ENCODE measurements at places on chromosomes 6 and 20.

DNA sequence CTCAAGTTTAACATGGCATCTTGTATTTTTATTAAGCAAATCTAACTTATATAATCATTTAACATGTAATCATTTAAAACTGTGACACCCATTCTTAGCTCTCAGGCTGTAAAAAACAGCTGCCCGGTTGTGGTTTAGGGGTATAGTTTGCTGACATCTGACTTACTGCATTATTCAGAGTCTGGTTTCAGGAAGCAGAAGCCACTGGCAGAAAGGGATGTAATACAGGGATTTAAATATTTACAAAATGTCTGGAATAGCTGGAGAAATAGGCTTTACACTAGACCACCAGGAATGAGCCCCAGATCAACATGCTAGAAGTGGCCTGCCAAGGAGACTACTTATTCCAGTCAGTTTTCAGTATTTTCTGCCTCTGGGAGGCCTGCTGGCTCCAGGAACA, 421.1 kb downstream of the CD109 start:
- no peak for DNase-seq

DNA sequence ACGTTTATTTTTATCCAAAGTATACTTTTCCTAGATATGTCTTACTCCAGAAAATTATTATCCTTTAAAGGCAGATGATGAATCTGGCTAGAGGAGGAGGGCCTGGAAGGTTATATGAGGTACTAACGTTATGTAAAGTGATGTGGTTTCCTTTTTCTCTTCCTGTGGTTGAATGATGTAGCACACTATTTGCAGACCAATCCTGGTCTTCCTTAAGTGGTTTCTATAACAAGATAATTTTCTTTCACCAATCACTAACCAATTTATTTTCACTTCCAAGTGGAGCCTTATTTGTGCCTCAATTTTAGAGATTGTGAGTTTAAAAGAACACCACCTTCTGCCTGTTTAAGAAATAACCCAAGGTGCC, 154.6 kb upstream of the SOX4 start:
- DNase-seq = no peak

DNA sequence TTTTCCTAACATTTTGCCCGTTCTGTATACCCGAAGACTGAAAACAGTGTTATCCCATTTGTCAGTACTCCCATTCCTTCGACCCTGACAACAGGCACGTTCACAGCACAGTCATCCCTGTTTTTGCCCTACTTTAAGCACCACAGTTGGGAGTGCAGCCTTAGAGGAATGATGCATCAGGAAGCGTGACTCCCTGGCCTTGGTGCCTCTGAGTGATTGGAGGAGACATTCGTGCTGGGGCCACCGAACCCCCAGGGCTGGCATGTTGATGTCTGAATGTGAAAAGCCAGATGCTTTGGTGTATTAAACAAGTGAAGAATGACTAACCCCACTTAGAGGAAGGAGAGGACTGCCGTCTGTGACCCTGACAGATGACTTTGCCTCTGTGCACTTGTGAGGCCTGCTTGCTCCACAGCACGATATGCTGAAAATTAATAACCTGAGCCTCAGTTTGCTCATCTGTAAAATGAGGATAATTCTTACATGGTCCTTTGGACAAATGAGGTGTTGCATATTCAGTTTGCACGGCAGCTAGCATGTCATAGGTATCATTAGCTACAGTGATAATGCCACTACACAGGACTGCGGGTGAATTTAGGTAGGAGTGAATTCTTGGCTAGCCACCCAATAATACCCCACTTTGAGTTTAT, 36.0 kb downstream of the STK35 start:
- DNase-seq = no peak

DNA sequence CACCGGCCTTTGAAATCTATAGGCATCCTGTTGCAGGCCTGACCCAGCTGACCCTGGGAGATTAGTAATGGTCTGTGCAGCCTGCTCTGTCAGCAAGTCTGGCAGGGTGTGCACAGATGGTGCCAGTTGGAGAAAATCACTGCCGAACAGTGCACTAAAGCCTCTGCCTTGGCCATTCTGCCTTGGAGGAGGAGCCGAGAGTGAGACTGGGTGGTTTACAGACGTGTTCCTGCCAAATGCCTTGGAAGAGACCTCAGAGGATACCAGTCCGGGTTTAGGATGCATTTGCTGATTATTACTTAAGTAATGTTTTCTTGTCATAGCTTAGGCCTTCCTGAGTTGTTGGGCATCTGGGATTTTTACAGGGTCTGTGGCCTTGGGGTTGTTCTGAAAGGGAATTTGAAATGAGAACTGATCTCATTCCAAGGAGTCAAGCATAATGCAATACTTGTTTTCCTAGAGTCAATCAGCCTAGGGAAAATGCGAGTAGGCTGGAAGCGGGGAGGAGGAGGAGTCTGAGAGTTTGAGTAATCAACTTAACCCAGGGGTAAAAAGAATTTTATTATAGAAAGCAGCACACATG, 292.1 kb downstream of the SOX4 start:
- no peak for DNase-seq

GRCh38 chr6:78810146-78810545, 57.2 kb upstream of the IRAK1BP1 start:
- no peak for DNase-seq

- DNase-seq = no peak
Measured at GRCh38 chr20:50234288-50234687, 43.7 kb downstream of the CEBPB start.

DNA sequence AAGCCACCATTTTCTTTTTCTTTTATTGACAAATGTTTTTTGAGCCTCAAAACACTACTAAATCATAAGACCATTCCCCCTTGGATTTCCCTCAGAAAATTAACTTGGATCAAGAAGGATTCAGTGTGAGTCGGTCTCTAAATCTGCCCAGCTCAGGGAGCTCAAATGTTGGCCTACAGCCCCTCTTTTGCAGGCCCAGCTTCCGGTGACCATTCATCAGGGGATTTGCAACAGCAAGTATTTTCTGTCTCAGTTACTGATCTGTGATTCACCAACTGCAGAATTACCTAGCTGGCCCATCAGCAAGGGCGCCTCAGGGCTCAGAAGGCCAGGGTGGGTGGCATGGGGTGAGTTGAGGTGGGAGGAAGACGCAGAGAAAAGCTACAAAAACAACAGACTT, 318.1 kb downstream of the CDC5L start:
- DNase-seq = no peak

- no peak for DNase-seq
Measured at GRCh38 chr20:18001131-18001921, 32.5 kb downstream of the MGME1 start.

GRCh38 chr6:93087606-93088005, 331.8 kb downstream of the EPHA7 start:
- DNase-seq = no peak

- no peak for DNase-seq
Measured at GRCh38 chr20:16552015-16552414, 21.2 kb downstream of the KIF16B start.

DNA sequence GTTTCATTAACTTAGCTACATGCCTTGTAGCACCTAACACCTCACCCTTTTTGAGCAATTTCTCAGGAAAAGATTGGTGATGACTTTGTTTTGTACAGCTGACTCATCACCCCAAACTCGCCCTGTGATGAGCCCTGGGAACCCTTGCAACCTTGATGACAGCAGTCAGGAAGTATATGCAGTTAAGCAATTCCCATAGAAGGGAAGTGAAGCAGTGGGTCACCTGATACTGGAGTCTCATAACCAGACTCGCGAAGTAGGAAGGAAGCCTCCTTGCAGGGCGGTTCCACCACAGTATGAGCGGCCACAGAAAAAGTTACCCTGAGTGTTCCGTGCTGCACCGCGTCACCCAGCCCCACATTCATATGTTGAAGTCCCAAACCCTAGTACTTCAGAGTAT, 82.0 kb upstream of the EDN1 start:
- peak; percentile 12 for DNase-seq

DNA sequence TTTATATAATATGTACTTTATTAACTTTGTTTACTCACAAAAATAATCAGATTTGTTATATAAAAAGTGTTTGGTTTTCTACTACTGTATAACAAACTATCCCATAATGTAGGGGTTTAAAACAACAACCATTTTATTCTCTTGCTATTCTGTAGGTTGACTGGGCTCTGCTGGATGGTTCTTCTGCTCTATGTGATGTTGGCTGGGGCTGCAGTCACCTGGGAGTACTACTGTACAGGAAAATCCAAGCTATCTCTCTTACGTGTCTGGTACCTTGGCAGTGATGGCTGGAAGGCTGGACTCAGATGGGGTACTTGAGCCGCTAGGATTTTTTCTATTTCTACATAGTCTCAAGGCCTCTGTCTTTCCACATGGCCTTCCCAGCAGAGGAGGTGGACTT, 44.0 kb upstream of the UBR2 start:
- DNase-seq = no peak

GRCh38 chr6:111864138-111865048, 8.9 kb downstream of the FYN start:
- no peak for DNase-seq

DNA sequence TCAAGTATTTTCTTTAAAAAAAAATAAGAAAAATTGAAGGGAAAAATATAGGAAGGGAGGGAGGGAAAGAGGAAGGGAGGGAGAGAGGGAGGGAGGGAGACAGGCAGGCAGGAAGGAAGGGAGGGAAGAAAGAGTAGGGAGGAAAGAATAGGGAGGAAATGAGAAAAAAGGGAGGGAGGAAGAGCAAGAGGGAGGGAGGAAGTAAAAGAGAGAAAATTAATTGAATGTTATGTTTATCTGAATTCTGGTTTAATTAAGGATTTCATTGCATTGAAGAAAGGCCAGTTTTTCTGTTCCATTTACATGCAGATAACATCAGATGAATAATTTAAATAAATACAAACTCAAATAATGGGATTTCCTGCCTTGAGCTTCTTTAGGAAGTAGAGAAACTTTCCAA, 47.8 kb downstream of the TENT5A start:
- no peak for DNase-seq
